ENCODE measurements at places on chromosomes 2 and 18.
A peak's percentile ranks its signal among the peaks of the same experiment; 100 is the strongest.

DNA sequence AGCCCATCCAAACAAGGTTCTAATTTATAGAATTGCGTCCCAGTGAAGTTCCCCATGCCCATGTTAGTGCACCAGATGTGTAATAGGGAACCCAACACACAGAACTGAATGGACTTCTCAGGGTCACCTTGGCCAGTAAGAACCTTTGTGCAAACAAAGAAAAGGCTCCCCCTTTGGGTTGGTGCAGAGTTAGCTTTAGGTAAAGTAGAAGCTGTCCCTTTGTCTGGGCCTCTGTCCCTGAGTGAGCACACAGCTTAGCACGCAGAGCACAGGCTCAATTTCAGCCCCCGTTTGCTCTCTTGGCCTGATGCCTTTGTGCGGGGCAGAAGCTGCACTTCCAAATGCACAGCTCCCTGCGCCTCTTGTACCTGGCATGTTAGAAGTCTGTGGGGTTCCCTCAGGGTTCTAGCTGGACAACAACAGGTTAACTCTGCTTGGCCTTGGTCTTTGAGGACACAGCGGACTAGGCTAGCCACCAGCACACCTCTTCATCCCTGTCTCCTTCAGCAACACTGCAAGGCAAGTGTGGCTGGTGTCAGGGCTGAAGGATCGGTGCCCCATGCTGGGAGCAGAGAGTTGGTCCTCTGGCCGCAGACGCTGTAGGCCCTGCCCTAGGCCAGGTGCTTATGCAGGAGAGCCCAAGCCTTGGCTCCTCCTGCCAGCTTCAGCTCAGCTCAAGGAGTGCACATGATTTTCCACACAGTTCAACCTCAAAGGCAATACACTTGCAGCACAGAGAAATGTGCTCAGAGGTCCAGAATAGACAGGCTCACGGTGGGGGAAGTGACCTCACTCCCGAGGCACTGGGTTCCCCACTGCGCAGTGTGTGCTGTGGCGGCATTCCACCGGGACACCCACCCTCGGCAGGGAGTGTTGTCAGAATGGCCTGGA, 73.3 kb upstream of the FOSL2 start:
- DNase-seq = no peak

DNA sequence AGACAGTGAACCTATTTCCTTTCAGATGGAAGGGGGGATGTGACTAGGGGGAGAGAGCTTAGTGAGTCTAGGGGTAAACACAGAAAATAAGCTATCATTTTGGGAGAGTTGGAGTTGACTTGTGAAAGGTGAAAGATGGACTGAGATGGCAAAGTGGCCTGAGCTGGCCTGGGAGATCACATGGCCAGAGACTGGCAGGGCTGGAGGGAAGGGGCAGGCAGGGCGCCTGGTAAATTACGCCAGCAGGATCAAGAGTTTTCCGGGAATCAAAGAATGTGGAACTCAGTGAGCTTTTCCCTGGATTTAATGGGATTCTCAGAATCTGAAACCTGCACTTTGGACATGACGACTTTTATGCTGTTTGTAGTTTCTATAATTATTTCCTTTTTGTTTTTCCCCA, 841 bp upstream of the CFAP65 start:
- DNase-seq = no peak

DNA sequence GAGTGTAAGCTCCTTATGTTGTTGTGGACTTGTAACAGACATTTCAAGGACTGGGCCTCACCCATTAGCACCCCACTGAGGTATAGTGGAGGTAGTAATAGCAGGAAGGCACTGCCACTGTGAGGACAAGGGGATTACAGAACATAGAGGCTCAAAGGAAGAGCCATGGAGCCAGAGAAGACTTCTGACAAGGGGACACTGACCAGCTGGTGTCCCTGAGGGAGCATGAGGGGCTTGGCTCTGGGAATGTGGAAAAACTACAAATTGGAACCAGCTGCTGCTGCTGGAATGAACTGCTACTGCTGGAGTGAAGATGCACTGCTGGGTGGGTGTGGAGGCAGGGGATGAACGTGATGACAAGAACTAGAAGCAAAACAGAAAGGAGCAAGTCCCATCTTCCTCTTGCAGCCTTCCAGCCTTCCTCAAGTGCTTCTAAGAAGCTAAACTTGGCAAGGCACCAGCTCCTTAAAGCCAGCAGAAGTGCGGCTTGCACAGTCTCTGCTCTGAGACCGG, 167.3 kb upstream of the NOSTRIN start:
- no peak for DNase-seq

DNA sequence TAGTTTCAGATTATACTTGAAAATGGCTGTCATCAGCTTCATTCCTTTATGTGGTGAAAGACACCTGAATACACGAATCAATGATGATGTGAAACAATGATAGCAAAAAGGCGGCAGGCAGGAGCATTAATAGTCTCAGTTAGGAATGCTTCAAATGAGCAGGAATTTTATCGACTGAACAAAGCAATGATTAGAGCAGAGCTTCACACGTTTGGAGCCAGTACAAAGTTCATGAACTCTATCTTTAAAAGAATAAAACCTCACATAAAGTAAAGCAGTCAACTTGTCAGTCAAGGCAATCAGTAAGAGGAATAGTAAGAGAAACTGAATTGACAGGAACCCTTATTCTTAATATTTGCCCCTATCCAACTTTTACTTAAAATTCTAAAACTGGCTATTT, 78.4 kb upstream of the SERTAD2 start:
- no peak for DNase-seq

GRCh38 chr2:8514796-8515758, 166.8 kb upstream of the ID2 start:
- DNase-seq = peak; percentile 72

DNA sequence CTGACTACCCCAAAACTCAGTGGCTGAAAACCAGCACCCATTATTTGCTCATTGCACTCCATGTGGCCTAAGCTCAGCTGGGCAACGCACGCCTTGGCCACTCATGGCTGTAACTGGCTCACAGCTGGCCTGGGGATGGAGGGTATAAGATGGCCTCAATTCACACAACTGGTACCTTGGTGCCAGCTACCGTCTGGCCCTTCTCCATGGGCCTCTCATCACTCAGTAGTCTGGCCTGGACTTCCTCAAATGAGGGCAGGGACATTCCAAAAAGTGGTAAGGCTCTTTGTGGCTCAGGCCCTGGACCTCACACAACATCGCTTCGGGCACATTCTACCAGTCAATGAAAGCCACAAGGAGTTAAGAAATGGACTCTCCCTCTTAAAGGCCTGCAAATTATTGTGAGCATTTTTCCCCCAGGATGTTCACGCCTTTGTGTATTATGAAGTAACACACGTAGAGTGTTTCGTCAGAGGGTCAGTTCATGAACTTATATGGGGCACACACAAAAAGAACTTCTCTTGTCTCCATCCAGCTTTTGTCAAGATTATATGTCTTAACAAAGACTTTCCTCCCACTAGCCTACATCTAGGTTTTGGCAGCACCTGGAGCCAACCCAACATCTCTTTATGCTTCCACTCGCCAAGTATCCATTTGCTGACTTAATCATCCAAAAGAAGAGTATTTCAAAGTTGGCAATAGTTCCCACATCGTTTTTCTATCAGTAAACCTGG, 145.2 kb downstream of the CCBE1 start:
- DNase-seq = no peak

DNA sequence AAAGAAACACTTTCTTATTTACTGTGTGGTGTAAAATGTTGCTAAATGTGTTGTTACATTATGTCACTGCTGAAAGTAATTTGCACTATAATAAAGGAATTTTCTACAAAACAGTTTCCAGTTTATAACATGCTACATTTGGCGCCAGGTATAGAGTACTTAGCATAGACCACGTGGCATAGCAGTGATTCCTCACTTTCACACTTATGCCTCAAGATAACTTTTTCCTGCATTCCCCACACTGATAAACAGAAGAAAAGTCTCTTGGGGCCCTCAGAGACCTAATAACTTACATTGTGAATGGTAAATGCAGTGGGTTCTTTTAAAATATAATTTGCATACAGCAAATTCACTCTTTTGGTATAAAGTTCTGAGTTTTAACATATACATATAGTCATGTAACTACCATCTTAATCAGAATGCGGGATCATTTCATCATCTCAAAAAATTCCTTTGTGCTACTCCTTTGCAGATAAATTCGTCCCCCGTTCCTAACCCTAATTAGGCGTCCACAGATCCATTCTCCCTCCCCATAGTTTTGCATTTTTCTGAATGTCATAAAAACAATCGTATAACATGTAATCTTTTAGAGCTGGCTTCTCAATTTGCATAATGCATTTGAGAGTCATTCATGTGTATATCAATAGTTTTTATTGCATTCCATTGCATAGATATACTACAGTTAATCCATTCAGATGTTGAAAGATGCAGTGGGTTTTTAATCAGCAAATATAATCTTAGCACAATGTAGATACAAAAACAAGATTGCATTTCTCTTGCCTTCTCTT, 7.5 kb downstream of the LGALSL start:
- DNase-seq = no peak

Data from activated CD4-positive, alpha-beta T cell treated with anti-CD3 and anti-CD28 coated beads, Interleukin-2, Interleukin-4, amounts not matched to agents 100 ng/mL and 50 ng/mL, durations not matched to agents 16 hours and 8 hours (primary cell).